ENCODE measurements at places on chromosomes 12 and 14.
A peak's percentile ranks its signal among the peaks of the same experiment; 100 is the strongest.

GRCh38 chr12:127145929-127146789 lies 1120.8 kb upstream of the TMEM132C start:
- DNase-seq = peak; percentile 67

- no peak for DNase-seq
These were observed 48.7 kb upstream of the BCL11B start for GRCh38 chr14:99320621-99321235.

DNA sequence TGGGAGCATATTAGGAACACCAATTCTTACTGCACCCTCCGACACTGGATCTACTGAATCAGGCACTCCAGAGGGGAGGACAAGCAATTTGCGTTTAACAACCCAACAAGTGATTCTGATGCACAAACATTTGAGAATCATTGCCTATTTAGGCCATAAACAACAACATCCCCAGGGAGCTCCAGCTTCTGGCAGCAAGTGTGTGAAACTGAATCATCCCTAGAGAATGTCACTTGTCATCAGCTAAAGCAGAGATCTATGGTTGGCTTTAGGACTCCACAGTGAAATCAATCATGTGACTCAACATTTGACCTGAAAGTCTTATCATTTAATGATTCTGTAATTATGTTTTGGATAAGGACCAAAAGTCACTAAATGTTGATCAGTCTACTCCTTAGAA lies 505.0 kb upstream of the FLRT2 start:
- DNase-seq = no peak

DNA sequence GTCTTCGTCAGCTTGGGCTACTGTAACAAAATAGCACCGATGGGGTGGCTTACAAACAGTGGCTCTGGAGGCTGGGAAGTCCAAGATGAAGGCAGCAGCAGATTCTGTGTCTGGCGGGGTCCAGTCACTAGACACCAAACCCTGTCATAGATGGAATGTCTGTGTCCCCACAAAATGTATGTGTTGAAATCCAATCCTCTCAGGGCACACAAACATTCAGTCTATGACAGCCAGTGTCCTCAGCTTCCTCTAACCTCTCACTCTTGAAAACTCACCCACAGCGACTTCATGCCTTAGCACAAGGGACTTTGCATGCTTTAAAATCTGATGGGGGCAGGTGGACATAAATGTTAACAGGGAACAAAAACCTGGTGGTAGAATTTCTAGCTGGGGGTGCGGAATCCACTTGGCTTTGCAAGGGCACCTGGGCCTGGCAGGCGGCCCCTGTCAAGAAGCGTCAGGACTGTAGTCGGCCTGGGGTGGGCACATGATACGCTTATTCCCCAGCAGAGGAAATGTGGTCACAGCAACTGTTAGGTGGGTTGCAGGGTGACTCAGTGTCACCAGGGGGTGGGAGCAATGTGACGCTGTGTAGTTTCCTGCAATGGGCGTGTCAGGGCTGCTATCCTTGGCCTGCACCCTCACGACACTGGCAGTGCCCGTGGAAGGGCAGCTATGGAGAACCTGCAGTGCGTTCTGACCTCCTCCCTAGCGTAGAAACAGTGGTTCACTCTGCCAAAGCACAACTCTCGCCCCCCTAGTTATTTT lies 17.7 kb downstream of the RIN3 start:
- DNase-seq = peak; percentile 41

GRCh38 chr14:68414121-68414520 lies 378.7 kb downstream of the ZFP36L1 start:
- DNase-seq = no peak

DNA sequence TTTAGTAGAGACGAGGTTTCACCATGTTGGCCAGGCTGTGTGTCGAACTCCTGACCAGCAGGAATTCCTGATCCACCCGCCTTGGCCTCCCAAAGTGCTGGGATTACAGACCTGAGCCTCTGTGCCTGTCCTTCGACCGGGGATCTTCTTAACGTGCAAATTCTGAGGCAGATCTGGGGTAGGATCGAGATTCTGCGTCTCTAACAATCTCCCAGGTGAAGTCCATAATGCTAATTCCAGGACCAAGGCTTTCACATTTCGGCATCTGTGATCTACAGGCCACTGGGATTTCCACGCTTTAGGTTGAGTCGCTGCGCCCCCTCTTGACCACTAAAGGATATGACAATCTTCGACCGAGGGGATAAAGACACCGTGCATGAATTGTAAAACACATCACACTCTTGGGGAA lies 24.8 kb downstream of the FOS start:
- DNase-seq = peak; percentile 59

- peak; percentile 74 for DNase-seq
These were observed at the start of gene TCHP for GRCh38 chr12:109899783-109900751. TCHP (plus strand) TSS chr12:109900274; CDS start chr12:109903027, 2,753 bp downstream.

- DNase-seq = no peak
These were observed 198.0 kb downstream of the ADGRD1 start for GRCh38 chr12:131151558-131152345.

Measured in CD4-positive, alpha-beta T cell treated with Interleukin-6 at 100 ng/mL for 8 hours (primary cell).